ENCODE measurements at places on chromosomes 12 and 14. TPM values are rescaled to one million over a fixed set of nuclear protein-coding genes. Genes with fewer than 3 reads are reported as not detected.

DNA sequence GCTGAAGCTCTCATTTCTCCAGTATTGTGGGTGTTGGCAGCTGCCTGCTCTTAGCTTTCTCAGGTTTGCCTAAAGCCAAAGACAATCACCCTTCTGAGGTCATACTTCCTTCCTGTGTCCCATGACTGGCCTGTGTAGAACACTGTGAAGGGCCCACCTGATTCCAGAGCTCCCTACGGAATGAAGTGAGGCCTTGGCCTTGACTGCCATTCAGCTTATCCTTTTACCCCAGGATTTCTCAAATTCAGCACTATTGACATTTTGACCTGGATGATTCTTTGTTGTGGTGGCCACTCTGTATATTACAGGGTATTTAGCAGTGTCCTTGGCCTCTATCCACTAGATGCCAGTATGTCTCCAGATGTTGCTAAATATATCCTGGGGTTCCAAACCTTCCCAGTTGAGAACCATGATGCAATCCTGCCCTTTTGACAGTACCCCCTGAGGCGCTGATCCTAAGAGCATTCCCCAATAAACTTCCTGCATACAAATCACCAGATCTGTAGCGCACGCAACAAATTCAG, 112.3 kb upstream of the KRR1 start:
- DNase-seq: no peak

- DNase-seq: no peak
These were observed 25.4 kb downstream of the CCDC85C start for GRCh38 chr14:99578541-99579101.

- peak; percentile 60 for DNase-seq
These were observed 107.0 kb downstream of the HELB start for GRCh38 chr12:66409195-66409871.

- no peak for DNase-seq
These were observed 122.1 kb upstream of the NRXN3 start for GRCh38 chr14:78048120-78048519.

Gene RASAL1
- 12.4 TPM for total RNA-seq

Gene PRICKLE1
- total RNA-seq: not detected

Gene RNASE12
- total RNA-seq: not detected

Gene RPGRIP1
- total RNA-seq: not detected

Gene IGFBP6
- total RNA-seq: 2.0 TPM

Gene KIF26A
- 0.65 TPM for total RNA-seq

Gene GALNT16
- not detected for total RNA-seq

Gene KCNH5
- total RNA-seq: not detected
